ENCODE measurements at places on chromosomes 4 and X.
A peak's percentile ranks its signal among the peaks of the same experiment; 100 is the strongest.

DNA sequence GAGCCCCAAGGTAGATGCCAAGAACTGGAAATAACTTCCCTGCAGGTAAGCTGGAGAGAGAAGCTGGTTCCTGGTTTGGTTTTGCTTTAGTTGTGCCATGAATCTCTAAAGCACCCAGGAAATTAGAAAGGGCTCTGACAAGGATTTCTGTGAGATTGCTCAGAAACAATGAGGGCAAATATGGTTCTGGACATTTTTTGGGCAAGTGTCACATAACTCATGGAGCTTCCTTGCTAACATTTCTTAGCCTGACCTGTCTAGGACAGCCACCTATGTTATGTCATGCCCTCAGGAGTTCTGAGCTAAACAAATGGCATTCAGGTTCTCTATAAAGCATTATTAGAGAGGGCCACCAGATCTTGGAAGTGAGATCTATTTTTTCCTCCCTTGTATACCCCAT lies 131.8 kb downstream of the GUCY2F start:
- DNase-seq = no peak

DNA sequence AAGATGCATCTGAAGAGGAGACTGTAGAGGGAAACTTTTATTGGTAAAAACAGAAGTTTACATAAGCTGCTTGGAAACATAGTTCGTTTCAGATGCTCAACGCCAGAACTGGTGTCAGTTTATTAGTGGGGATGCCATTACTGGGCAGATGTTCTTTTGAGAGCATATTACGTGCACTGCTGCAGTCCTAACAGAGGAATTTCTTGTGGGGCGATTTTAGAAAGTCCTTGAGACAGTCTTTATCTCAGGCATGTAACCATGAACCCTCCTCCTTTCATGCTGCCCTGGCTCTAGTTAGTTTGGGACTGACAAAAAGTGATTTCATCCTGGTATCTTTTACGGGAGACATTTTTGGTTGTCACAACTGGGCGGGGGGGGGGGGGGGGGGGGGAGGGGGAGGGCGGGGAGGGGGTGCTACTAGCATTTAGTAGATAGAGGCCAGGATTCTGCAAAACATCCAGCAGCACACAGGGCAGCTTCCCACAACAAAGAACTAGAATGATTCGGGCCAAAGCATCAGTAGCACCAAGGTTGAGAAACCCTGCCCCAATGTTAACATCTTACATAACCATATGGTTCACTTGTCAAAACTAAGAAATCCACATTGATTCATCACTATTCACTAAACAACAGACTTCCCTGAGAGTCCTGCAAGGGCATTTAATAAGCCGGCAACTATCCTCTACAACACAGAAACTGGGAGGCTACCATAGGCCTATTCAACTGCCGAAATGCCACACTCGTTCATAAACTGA lies 118.6 kb upstream of the FTHL17 start:
- DNase-seq = no peak

GRCh38 chr4:108821351-108821930 lies 58.6 kb upstream of the ETNPPL start:
- DNase-seq = no peak

GRCh38 chr4:114654592-114654991 lies 56.0 kb downstream of the UGT8 start:
- DNase-seq = no peak

GRCh38 chrX:13721819-13722519 lies 12.5 kb downstream of the TRAPPC2 start:
- no peak for DNase-seq

- no peak for DNase-seq
These were observed 6.5 kb downstream of the FAM199X start for GRCh38 chrX:104172788-104173187.

GRCh38 chr4:28287831-28288233 lies 1427.2 kb downstream of the STIM2 start:
- no peak for DNase-seq

DNA sequence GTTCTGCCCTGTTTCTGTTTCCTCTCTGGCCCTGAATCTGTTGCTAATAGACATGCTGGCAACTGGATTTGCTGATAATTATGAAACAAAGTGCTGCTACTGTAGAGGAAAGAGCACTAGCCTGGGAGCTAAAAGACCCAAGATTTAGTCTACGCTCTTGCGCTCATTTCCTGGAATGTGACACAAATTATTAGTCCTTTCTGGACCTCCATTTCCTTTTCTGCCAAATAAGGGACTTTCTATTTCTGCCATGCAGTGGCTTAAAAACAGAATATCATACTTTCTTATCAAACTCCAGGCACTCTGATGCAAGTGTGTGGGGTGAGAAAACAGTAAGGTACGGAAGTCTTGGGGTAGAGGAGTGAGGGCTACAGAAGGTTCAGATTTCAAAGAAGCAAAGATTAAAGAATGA lies 48.3 kb upstream of the GPR174 start:
- DNase-seq = no peak

- no peak for DNase-seq
These were observed 36.4 kb upstream of the ADH4 start for GRCh38 chr4:99180382-99181070.

- DNase-seq = no peak
These were observed 277.1 kb upstream of the ADGRL3 start for GRCh38 chr4:60923075-60923474.

DNA sequence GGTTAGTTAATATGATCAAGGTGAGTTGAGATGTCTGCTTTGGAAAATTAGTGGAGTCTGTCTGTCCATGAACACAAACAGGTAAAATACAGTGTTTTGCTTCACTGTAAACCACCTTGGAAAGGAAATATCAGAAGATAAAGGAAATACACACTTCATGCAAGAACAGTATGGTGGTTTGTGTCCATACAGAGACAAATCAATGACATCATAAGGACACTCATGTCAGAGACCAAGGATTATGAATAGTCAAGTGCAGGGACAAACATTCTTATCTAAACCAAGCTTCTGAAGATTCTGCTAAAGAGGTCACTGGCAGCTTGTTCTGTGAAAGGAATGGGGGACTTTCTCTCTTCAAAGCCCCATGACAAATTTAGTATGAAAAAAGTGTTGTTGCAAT lies 322.9 kb upstream of the F9 start:
- no peak for DNase-seq

- DNase-seq = no peak
These were observed 236.8 kb upstream of the VCX start for GRCh38 chrX:7606039-7606652.

DNA sequence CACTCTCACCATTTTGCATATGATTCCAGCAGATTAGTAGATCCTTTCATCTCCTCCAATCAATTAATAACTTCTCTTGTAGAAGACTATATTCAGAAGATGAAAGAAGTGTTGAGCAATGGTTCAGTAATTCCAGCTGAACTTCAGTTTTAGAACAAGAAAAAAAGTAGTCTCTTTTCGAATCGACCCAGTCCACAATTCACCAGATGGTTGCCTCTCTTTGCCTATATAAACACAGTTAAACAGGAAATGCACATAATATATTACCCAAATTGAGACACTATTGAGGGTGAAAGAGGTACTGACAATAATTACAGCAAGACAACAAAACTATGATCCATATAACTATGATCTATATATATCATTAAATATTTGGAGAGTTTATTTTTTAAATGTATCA lies 16.8 kb upstream of the FAM241A start:
- DNase-seq = no peak

GRCh38 chr4:140373328-140374129 lies at the start of gene SCOC:
Gene SCOC (plus strand): TSS chr4:140373646. CDS start chr4:140379171, 5,525 bp downstream.
- DNase-seq = peak; percentile 100

DNA sequence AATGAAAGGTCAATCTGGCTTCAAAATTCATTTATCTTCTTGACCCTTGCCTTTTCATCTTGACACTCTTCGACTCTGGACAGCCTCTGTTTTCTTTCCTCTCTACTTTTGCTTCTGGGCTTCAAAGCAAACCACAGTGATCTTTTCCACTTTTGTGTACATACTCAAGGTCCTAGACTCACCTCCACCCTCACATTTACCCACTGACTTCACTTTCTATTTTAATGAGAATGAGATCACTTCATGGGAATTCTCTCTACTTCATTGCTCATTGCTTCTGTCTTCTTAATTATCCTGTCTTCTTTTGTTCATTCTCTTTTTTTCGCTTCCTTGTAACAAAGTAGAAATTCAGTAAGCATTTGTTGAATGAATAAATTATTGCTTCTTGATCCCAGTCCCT lies 330.1 kb upstream of the HAND2 start:
- no peak for DNase-seq

- no peak for DNase-seq
These were observed 158.5 kb downstream of the NSUN7 start for GRCh38 chr4:40908297-40908696.

DNA sequence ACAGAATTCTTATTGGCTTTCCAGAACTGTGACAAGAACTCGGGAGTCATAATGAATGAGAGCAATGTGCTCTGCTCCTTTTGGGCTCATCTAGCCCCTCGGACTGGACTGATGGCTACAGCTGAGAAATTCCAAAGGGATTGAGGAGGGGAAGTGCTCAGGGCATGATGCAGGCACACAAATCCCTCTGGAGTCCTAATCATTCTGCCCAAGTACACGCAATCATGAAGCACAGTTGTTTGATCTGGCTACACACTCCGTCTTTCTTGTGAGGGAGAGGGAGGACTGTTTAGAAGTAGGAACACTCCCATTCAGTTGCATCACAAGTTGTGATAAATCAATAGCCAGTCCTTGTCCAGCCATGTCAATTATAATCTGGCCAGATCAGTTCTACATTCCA lies 237.5 kb downstream of the COL25A1 start:
- DNase-seq = no peak

GRCh38 chrX:104343428-104344129 lies 88.8 kb upstream of the ESX1 start:
- DNase-seq = peak; percentile 0

GRCh38 chr4:30744957-30745640 lies 24.9 kb downstream of the PCDH7 start:
- no peak for DNase-seq

GRCh38 chr4:17166954-17167353 lies 268.5 kb upstream of the LDB2 start:
- DNase-seq = no peak

DNA sequence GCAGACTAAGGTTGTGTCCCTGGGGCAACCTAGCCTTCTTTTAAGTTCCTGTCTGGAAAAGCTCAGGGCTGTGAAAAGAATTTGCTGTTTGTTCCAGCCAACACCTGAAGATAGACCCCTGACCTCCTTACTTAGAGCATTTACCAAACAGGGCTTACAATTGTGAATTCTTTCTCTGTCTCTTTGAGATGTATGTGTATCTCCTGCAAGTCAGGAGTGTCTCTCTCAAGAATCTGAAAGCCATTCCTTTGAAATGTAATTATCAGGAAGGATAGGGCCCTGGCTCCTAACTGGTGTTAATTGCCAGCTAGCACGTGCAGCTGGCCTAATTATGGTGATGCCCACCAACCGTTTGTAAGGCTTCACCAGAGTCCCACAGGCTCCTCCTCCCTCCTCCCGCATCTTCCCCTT lies 18.2 kb downstream of the CCNG2 start:
- DNase-seq = no peak

DNA sequence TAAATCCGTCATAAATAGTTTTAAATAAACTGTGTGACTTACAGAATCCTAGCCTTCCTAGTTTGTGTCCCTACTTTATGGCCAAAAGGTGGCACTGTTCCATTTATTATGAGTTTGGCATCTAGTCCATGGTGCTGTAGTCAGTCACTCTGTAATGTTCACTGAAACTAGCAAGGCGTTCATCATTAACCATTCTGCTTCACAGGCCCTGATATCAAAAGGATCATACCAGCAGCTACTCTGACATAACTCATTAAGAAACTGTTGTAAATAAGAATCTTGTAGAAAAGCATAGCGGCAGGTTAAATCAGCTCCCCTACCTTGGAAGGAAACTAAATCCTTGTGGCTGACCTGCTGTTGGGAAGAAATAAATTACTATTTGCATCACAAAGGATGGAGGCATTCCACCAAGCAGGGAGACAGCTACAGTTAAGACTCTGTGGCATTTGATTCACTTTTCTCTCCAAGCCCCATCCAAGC lies 919.6 kb upstream of the DIAPH2 start:
- no peak for DNase-seq

DNA sequence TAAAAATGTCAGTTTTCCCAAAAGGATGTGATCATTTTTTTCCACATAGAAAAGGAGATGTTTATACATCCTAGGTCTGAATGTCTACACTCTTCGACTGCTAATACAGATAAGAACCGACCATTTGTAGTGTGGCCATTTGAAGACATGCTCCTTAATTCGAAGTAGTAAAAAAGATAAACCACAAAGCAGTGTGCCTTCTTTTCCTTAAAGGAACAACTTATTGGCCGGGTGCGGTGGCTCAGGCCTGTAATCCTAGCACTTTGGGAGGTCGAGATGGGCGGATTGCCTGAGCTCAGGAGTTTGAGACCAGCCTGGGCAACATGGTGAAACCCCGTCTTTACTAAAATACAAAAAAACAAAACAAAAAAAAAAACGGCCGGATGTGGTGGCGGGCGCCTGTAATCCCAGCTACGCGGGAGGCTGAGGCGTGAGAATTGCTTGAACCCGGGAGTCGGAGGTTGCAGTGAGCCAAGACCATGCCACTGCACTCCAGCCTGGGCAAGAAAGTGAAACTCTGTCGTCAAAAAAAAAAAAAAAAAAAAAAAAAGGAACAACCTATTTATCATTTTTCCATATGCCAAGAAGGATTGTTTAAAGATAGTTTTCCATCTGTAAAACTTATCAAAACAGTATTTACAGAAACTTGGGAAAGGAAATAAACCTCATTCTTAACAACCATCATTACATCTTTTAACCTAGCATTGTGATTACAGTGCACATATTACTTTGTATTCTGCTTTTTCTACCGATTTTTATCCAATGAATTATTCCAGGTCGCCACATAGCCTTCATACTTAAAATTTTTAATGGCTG lies 2.6 kb downstream of the INTS6L start:
- no peak for DNase-seq

GRCh38 chrX:12901486-12901885 lies 4.9 kb upstream of the TLR8 start:
- DNase-seq = peak; percentile 38

DNA sequence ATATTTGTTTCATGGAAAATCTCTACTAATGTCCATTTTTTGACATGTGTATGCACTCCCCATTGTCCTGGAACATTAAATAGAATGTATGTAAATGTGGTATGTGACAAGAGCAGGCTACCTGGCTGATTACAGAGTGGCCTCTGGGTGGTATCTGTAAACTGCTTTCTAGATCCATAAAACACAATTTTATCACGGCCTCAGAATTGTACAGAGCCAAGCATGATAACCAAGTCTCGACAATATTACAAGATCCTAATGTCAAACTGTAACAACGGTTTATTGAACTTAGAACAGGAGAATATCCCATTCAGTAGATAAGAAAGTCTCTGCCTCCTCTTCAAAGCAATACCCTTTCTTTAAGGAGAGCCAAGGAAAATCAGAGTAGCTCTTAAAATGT lies 212.4 kb downstream of the PCDH7 start:
- no peak for DNase-seq

DNA sequence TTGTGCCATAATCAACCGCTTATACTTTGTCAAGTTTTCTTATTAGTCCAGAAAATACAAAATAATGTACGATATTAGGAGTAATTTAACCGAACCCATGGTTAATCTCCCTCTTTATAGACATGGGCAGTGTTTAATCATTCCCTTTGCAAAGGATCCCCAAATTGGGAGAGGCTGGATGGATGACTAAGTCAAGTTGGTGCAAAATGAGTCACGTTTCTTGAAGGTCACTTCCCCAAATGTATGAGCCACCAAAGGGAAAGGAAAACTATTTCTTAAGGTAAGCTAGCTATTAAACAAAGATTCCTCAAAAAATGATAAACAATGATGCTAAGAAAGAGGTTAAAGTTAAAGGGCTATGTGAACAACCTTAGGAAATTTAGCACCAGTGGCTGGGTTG lies 17.5 kb downstream of the MAML3 start:
- no peak for DNase-seq

All from hippocampal formation (tissue), 2 donors.